ENCODE measurements at places on chromosomes 5 and 9.

- H3K36me3 ChIP-seq = no peaks in the 10 kb centered on the region
- no peak for DNase-seq
- H3K27me3 ChIP-seq = no peaks in the 10 kb centered on the region
- no peak overlapping the region for H3K4me3 ChIP-seq
Measured at GRCh38 chr5:128770907-128771306, 194.4 kb upstream of the SLC27A6 start.

GRCh38 chr5:36875051-36875789, 1.3 kb upstream of the NIPBL start:
- no peaks in the 10 kb centered on the region for H3K36me3 ChIP-seq
- peak overlapping the region; percentile 100 for H3K27ac ChIP-seq
- H3K27me3 ChIP-seq = no peaks in the 10 kb centered on the region
- H3K4me1 ChIP-seq = no peaks in the 10 kb centered on the region

DNA sequence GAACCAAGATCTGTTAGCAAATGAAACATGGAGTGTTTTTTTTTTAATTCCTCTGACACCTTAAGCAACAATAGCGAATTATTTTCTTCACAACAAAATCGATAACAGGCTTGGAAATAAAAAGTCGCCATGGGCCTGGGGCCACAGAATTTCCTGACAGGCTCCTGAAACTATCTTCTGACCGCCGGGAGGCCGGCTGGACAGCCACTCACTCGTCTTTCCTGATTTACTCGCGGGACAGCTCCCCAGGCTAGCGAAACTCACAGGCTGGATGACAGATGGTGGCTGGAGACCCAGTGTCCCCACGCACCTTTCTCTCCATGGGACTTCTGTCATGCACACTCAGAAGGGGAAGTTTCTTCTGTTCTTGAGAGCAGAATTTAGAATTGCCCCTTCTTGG, 143.3 kb upstream of the IRX2 start:
- no peak for DNase-seq
- H3K36me3 ChIP-seq = no peaks in the 10 kb centered on the region
- no peak overlapping the region for H3K27ac ChIP-seq
- H3K27me3 ChIP-seq = no peaks in the 10 kb centered on the region

DNA sequence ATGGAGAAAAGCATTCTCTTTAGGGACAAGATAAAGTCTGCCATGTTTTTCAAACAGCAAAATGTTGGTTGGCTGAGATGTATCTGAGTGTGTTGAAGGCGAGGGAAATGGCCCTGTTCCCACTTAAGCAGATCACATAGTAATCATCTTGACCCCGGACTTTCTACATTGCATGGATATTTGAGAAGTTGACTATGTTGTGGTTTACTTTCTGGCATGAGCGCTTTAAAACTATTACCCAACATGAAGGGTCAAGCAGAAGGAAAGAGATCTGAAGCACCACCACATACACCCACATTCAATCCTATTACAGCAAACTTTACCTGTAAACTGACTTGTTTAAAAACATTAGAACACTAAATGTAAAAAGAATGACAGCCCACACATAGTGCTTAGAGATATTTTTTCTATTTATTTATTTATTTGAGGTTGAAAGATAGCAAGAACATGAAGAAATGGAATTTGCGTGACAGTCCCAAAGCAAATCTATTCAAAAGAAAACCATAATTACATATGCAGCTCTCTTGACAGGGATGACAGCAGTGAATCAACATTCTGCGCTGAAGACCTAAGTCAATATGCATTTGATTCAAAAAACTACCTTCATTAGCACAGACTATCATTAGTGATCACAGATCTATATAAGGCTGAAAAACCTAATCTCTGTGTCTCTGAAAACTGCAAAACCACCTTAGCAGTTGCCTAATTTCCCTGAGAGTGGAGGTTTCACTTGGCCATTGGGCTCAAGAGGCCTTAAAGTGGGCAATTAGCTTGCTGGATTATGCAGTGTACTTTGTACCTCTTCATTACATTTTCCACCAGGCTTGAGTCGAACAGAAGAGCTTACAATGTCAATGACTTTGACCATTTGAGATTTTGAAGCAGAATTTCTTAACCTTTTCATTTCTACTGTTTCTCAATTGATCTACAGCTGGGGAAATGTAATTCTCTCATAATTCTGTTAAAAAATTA, 195.0 kb downstream of the PDE4D start:
- no peak overlapping the region for H3K27ac ChIP-seq
- no peak overlapping the region for H3K4me3 ChIP-seq
- no peak for DNase-seq
- no peaks in the 10 kb centered on the region for H3K27me3 ChIP-seq
- H3K36me3 ChIP-seq = no peaks in the 10 kb centered on the region

DNA sequence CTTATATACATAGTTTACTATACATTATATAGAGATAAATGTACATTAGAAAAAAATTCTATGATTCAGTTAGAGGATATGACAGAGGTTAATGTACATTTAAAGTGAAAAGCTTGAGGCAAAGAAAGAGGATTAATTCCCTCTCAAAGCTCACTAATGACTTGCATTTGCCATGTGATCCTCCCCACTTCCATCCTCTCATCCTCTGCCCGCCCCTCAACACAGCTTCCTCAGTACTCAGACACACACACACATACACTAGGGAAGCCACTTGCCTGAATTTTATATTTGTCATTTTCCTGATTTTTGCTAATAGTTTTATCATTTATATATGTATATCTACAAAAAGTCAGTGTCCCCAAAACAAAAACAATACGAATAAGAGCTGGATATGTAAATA, 764.5 kb downstream of the EFNA5 start:
- H3K36me3 ChIP-seq = no peaks in the 10 kb centered on the region
- no peak overlapping the region for H3K4me3 ChIP-seq
- DNase-seq = no peak
- H3K27ac ChIP-seq = no peak overlapping the region
- no peaks in the 10 kb centered on the region for H3K4me1 ChIP-seq

- no peak overlapping the region for H3K4me3 ChIP-seq
- H3K36me3 ChIP-seq = peaks cover 4% of the 10 kb centered on the region
- peak; percentile 78 for DNase-seq
Measured at GRCh38 chr5:149489605-149490037, 61.6 kb downstream of the CSNK1A1 start.

DNA sequence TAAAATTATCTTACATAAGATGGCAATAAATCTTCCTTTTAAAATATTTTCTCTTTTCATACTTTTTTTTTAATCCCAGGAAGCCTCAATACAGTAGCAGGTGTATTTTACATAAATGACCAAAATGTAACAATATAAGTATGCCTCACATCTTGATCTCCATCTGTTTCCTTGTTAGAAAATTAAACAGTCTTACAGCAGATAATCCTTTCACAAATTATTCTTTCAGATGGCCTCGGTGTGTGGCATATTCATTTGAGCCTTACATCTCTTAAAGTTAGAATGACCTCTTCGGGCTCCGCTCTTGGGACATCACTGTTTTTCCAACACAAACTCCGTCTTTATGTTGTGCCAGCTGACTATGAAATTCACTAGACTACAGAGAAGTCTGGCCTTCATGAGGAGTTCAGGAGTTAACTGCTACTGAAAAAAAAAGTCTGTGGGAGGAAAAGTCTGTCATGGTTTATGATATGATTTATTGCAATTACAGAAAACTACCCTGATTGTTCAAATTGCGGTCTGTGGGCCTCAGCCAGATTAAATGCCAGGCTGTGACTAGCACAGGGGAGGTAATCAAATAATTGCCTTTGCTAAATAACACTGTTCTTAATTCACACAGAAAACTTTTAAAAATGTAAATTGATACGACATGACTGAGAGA, 292.9 kb upstream of the PUM3 start:
- H3K36me3 ChIP-seq = no peaks in the 10 kb centered on the region
- no peaks in the 10 kb centered on the region for H3K4me1 ChIP-seq
- no peaks in the 10 kb centered on the region for H3K27me3 ChIP-seq
- no peak overlapping the region for H3K4me3 ChIP-seq

GRCh38 chr5:97124335-97124734, 18.1 kb downstream of the LIX1 start:
- no peak overlapping the region for H3K4me3 ChIP-seq
- no peaks in the 10 kb centered on the region for H3K36me3 ChIP-seq
- no peaks in the 10 kb centered on the region for H3K27me3 ChIP-seq
- no peak for DNase-seq
- H3K4me1 ChIP-seq = no peaks in the 10 kb centered on the region

- H3K4me1 ChIP-seq = no peaks in the 10 kb centered on the region
- no peak for DNase-seq
- H3K36me3 ChIP-seq = no peaks in the 10 kb centered on the region
Measured at GRCh38 chr9:105928416-105928815, 234.1 kb downstream of the TMEM38B start.

GRCh38 chr9:92393686-92394085, 10.7 kb downstream of the OGN start:
- DNase-seq = no peak
- peak overlapping the region; percentile 83 for H3K27ac ChIP-seq
- H3K27me3 ChIP-seq = no peaks in the 10 kb centered on the region
- peaks cover 3% of the 10 kb centered on the region for H3K4me1 ChIP-seq
- H3K36me3 ChIP-seq = peaks cover 38% of the 10 kb centered on the region

- peaks cover 8% of the 10 kb centered on the region for H3K4me1 ChIP-seq
- no peak for DNase-seq
- no peak overlapping the region for H3K4me3 ChIP-seq
- no peaks in the 10 kb centered on the region for H3K36me3 ChIP-seq
- no peak overlapping the region for H3K27ac ChIP-seq
- no peaks in the 10 kb centered on the region for H3K27me3 ChIP-seq
Measured at GRCh38 chr9:21097817-21098216, 20.1 kb upstream of the IFNB1 start.

DNA sequence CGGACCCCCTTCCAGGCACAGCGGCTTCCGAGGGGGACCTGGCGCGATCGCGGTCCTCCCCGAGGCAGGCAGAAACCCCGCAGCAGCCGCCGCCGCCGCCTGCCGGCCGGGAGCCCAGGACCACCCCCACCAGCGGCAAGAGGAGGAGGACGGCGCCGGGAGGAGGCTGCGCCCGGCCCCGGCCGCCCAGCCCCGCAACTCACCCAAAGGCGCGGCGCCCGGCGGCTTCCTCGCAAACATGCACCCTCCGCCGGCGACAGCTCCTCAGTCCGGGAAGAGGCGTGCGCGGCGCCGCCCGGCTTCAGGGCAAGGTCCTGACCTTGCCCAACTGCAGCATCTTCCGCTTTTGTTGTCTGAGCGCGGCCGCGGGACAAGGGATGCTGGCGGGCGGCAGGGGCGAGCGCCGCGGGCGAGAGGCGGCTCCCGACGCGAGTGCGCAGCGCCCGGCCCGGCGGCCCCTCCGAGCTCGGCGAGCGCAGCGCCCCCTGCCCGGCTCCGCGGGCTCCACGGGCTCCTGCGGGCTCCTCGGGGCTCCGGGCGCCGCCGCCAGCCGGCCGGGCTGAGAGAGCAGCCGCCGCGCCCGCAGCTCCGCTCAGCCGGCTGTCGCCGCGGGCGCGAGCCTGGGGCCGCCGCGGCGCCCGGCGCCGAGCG, 507 bp downstream of the CTNND2 start:
- H3K27ac ChIP-seq = no peak overlapping the region
- H3K27me3 ChIP-seq = no peaks in the 10 kb centered on the region
- H3K4me1 ChIP-seq = no peaks in the 10 kb centered on the region
- no peaks in the 10 kb centered on the region for H3K36me3 ChIP-seq

- DNase-seq = no peak
- H3K27me3 ChIP-seq = no peaks in the 10 kb centered on the region
- peak overlapping the region; percentile 17 for H3K4me3 ChIP-seq
- no peaks in the 10 kb centered on the region for H3K36me3 ChIP-seq
- H3K27ac ChIP-seq = peak overlapping the region; percentile 66
Measured at GRCh38 chr5:68252673-68253623, 37.4 kb downstream of the PIK3R1 start.

GRCh38 chr9:32672469-32672868, 37.0 kb upstream of the TAF1L start:
- H3K36me3 ChIP-seq = no peaks in the 10 kb centered on the region
- H3K4me3 ChIP-seq = no peak overlapping the region
- no peaks in the 10 kb centered on the region for H3K4me1 ChIP-seq

DNA sequence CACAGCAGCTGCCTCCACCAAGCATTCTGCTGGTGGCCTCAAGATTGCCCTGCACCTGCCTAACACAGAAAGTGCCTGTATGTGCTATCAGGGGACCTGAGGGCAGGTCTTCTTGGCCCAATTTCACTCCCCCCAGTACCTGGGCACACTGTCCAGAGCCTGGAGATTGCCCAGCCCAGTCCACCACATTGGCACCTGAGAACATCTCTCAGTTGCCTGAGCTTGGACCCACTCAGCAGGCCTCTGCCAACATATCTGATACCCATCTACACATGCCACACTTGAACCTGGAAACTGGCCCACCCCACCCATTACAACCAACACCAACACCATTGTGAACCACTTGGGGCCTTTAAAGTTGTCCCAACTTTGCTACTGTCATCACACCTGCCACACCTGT, 1523.1 kb upstream of the CDH9 start:
- H3K36me3 ChIP-seq = no peaks in the 10 kb centered on the region
- DNase-seq = no peak
- no peak overlapping the region for H3K27ac ChIP-seq
- H3K27me3 ChIP-seq = no peaks in the 10 kb centered on the region

- peaks cover 11% of the 10 kb centered on the region for H3K36me3 ChIP-seq
- no peak for DNase-seq
- H3K4me3 ChIP-seq = no peak overlapping the region
Measured at GRCh38 chr5:31396611-31397295, 135.1 kb downstream of the DROSHA start.

DNA sequence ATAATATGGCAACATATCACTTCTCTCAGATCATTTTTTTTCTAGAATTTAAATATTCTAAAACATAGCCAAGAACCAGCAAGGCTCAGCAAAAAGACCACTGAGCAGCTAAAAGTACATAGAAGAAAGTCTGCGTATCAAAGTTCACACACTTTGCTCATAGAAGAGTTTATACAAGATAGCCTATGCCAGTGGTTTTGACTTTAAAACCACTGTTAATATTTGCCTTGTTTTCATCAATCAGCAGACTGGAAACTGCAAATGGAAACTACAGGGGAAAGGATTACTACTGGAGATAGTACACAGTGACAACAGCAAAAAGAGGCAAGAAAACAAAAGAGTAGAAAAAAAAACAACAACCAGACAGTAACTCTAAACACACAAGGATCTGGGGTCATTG, 483.3 kb downstream of the ZSWIM6 start:
- no peak overlapping the region for H3K4me3 ChIP-seq
- DNase-seq = no peak
- H3K4me1 ChIP-seq = no peaks in the 10 kb centered on the region
- H3K36me3 ChIP-seq = no peaks in the 10 kb centered on the region
- no peak overlapping the region for H3K27ac ChIP-seq
- peaks cover 3% of the 10 kb centered on the region for H3K27me3 ChIP-seq

DNA sequence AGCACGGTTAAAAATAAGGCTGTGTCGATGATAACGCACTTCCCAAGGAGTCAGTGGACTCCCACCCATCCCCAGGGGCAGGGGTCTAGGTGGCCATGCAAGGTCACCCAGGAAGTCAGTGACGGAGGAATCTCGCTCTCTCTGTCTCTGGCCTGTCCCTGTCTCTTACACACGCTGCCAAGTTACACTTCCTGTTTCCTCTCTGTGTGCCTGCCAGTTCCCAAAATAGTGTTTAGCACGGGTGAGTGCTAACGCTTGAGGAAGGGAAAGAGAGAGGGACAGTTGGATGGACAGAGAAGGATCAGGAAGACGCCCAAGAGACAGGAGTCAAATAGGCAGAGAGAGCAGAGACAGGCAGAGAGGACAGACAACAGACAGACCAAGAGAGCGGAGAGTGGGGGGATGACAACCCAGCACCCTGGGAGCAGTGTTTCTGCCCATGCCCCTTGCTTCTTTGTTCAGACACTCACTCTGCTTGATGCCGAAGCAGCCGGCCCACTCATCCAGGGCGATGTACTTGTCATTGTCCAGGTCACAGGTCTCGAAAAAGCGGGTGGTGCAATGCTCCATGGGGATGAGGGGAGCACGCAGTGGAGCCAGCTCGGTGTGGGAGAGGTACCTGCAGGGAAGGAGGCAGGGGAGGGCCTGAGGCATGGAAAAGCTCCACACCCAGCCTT, 23.0 kb downstream of the SPARC start:
- H3K4me3 ChIP-seq = no peak overlapping the region
- H3K36me3 ChIP-seq = peaks cover 70% of the 10 kb centered on the region
- no peaks in the 10 kb centered on the region for H3K27me3 ChIP-seq
- H3K27ac ChIP-seq = peak overlapping the region; percentile 93
- DNase-seq = no peak
